Activated naive CD8-positive, alpha-beta T cell treated with anti-CD3 and anti-CD28 coated beads, Interleukin-2, amount 10 ng/mL, durations not matched to agents 7 days and 5 days (primary cell): ENCODE measurements at places on chromosomes 12 and 14. TPM values are rescaled to one million over a fixed set of nuclear protein-coding genes. Genes with fewer than 3 reads are reported as not detected.

Gene TEX22
- 6.9 TPM for total RNA-seq

DNA sequence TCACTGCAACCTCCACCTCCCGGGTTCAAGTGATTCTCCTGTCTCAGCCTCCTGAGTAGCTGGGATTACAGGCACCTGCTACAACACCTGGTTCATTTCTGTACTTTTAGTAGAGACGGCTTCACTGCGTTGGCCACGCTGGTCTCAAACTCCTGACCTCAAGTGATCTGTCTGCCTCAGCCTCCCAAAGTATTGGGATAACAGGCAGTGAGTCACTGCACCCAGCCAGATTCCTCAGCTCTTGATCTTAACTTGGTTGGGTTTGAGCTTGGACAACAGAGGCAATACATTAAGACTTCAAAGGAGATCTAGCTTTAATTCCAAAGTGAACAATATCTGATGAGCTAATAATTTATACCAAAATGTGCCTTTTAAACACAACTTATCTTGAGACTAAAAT is 5.6 kb downstream of the DAZAP2 start:
- no peak for DNase-seq
- peaks cover 53% of the 10 kb centered on the region for H3K4me1 ChIP-seq
- no peak overlapping the region for H3K4me3 ChIP-seq
- peaks cover 26% of the 10 kb centered on the region for H3K36me3 ChIP-seq

Gene ANO4
- total RNA-seq, result not detected

Gene CCDC196
- total RNA-seq, result not detected

Gene CLEC4A
- total RNA-seq, result 0.83 TPM

DNA sequence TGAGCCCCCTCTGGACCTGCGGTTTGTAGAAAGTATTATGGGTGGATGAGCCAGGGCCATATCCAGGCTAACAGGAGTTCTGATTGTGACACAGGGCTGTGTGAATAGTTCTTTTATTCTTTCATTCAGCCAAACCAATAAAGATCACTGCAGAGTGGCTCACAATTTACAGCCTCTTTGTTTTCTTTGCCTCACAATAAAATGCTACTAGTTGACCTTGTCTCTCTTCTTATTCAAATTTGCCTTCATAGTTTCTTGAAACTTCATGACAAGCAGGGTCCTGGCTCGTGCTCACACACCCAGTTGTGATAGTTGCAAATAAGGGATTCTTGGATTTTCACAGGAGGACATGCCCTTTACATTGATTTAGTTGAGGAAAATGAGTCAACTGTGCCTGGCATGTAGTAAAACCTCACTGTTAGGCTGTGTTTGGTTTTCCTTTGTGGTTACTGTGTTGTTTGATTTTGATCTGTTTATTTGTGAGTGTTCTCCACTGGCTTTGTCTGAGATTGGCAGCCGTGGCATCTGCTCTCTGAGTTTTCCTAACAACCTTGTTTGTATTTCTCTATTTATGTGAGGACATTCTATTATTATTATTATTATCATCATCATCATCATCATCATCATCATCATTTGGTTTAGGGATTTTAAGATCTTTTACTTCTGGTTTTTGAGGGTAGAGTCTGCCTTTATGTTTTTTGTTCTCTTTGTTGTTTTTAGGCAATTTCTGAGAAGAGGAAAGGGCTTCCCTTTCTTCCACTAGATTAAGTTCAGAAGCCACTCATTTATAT is 2.7 kb upstream of the KRT6B start:
- H3K4me3 ChIP-seq, result no peak overlapping the region
- H3K27me3 ChIP-seq, result peaks cover 38% of the 10 kb centered on the region
- no peaks in the 10 kb centered on the region for H3K36me3 ChIP-seq
- no peak overlapping the region for H3K27ac ChIP-seq

GRCh38 chr14:79638672-79639266 is 572.5 kb downstream of the DIO2 start:
- H3K27ac ChIP-seq, result no peak overlapping the region
- no peaks in the 10 kb centered on the region for H3K4me1 ChIP-seq
- no peaks in the 10 kb centered on the region for H3K36me3 ChIP-seq
- no peak for DNase-seq

- H3K4me3 ChIP-seq, result no peak overlapping the region
- H3K36me3 ChIP-seq, result no peaks in the 10 kb centered on the region
- DNase-seq, result no peak
- H3K27ac ChIP-seq, result no peak overlapping the region
Observed at GRCh38 chr14:89000007-89000942, 175.8 kb downstream of the TTC8 start.

- no peak overlapping the region for H3K4me3 ChIP-seq
- H3K4me1 ChIP-seq, result peaks cover 68% of the 10 kb centered on the region
- DNase-seq, result no peak
- peak overlapping the region; percentile 50 for H3K27ac ChIP-seq
- no peaks in the 10 kb centered on the region for H3K27me3 ChIP-seq
Observed at GRCh38 chr14:91390165-91390778, 27.3 kb downstream of the CCDC88C start.
